Activated naive CD4-positive, alpha-beta T cell treated with anti-CD3 and anti-CD28 coated beads, Interleukin-2, amount 50 U/mL, for 16 hours (primary cell): ENCODE measurements at places on chromosomes 11 and 22.
A peak's percentile ranks its signal among the peaks of the same experiment; 100 is the strongest.

GRCh38 chr22:17647452-17647851, 8.9 kb downstream of the BCL2L13 start:
- no peak for DNase-seq

- DNase-seq = peak; percentile 22
Observed at GRCh38 chr11:9861860-9862725, 198.2 kb downstream of the SWAP70 start.

DNA sequence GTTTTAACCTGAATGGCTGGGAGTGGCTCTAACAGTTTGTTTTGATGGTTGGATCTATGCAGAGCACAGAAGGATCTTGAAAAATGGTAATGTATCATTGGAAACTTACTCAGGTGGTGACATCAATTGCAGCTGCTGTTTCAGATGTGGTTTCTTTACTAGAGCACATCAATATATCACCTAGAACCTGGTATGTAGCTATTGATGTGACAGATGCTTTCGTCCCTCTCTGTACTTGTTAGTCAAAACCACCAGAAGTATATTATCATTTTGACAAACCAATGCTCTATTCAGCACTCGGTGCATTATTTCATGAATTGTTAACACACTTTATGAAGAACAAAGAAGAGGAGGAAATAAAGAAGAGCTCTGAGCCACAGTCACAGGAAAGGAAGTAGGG, 26.6 kb upstream of the SCN3B start:
- DNase-seq = no peak

GRCh38 chr11:130103296-130103814, 33.7 kb downstream of the APLP2 start:
- DNase-seq = no peak

DNA sequence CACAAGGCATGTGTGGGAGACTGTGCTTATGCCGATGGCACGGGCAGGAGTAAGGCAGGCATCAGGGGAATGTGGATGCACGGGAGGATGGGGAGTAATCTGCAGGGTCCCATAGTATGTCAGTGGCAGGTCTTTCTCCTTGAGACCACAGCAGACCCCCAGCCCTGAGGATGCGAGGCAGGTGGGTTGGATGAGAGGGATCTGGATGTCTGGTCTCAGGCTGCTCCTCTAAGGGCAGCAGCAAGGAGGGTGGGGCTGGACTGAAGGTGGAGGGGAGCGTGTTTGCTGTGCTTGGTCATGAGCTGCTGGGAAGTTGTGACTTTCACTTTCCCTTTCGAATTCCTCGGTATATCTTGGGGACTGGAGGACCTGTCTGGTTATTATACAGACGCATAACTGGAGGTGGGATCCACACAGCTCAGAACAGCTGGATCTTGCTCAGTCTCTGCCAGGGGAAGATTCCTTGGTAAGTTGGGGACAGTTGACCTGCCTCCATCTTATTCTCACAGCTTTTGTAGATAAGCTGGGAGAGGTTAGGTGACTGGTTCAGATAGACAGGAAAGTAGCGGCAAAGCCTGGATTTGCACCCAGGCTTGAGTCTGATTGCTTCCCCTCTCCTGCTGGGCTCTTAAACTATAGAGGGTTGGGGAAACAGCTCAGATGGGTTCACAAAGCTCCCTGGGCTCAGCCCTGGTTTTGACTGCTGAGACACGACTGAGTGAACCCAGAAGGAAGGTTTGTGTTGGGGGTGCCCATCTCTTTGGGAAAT, at the start of gene APOL1:
Gene APOL1, plus strand, starts transcription at position 380 of the 769 bp plus-strand sequence. CDS start 1,823 bp downstream, outside the sequence.
- peak; percentile 50 for DNase-seq

DNA sequence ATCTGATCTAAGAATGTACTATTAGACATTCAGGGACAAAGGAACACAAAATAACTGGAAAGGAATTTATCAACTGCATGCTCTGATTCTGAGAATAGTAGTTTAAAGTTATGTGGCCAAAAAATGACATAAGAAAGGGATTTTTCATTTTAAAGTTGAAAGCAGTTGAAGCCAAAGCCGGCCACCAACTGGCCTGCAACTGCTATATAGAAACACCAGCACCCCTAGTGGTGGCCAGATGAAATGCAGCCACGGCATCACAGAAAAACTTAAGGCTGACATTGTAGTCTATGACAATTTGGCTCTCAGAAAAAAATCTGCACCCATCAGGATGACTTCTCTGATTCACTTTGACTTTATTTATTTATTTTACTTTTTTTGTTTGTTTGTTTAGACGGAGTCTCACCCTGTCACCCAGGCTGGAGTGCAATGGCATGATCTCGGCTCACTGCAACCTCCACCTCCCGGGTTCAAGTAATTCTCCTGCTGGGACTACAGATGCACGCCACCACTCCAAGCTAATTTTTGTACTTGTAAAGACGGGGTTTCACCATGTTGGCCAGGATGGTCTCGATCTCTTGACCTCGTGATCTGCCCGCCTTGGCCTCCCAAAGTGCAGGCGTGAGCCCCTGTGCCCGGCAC, 59.2 kb downstream of the SLC35F2 start:
- DNase-seq = peak; percentile 65

DNA sequence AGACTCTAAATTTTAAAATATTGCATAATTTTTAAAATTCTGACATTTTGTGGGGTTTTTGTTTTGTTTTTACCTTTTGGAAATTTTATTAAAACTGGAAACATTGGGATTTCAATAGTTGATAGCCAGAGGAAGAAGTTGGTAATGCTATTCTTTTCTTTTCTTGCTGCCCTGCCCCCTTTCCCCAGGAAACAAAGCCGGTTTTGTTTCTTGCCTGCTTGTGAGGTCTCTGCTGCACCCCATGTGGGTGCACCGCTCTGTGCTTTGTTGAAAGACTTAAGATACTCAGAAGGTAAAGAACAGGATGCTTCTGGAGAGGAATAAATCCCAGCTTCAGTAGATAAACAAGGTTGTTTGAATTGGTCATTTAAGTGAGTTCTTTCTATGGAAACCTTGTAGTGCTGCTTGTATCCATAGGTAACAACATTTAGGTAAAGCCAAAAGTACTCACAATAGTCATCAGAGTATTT, 87.5 kb downstream of the YAP1 start:
- no peak for DNase-seq

DNA sequence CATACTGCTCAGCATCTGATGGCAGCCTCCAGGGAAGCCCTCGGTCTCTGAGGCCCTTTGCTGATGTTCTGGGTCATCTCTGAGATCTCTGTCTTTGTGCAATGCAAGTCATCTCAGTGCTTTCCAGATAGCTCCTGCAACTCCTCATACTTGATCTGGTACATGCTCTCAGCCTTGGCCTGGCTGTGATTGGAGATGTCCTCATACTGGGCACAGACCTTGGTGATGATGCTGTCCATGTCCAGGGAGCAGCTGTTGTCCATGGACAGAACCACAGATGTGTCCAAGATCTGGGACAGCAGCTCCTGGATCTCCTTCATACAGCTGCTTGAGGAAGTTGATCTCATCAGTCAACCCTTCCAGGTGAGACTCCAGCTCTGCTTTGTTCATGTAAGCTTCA, 69.1 kb downstream of the SIK2 start:
- no peak for DNase-seq

GRCh38 chr22:30312053-30312452, 14.7 kb downstream of the TBC1D10A start:
- no peak for DNase-seq

DNA sequence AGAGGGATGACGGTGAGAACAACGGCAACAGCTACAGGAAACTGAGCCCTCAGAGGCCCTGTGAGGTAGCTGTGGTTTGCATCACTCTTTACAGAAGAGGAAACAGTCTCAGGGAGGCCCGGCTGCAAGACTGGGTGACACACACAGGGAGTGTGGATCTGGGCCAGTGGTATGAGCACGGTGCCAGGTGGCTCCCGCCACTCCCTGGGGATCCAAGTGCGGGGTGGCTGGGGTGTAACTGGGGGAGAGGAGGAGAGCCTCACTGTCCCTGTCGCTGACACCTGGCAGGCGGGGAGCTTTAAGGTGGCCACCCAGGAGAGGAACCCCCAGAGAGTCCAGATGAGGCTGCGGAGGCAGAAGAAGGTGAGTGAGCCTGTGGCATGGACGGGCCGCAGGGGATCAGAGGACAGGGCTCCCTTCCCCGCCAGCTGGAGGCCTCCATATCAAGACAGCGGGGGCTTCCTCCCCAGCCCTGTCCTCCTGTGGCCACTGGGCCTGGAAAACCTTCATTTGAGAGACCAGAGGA, 5.6 kb downstream of the RGL4 start:
- DNase-seq = peak; percentile 75

- DNase-seq = no peak
Observed at GRCh38 chr22:36922105-36922608, 8.7 kb downstream of the CSF2RB start.

DNA sequence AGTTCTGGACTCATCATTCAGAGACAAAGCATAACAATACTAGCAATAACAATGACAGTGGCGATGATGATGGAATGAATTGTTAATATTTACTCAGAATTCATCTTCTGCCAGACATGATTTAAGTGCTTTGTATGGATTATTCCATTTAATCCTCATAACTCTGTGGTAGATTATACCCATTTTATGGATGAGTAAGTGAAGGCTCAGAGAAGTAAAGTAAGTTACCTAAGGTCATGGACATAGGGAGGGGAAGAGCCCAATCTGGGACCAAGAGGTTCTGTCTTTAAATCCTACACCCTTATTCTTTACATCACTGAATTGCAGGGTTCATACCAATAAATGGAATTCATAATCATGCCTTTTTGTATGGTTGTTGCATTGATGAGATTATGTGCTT, 72.7 kb downstream of the MYO18B start:
- DNase-seq = no peak

DNA sequence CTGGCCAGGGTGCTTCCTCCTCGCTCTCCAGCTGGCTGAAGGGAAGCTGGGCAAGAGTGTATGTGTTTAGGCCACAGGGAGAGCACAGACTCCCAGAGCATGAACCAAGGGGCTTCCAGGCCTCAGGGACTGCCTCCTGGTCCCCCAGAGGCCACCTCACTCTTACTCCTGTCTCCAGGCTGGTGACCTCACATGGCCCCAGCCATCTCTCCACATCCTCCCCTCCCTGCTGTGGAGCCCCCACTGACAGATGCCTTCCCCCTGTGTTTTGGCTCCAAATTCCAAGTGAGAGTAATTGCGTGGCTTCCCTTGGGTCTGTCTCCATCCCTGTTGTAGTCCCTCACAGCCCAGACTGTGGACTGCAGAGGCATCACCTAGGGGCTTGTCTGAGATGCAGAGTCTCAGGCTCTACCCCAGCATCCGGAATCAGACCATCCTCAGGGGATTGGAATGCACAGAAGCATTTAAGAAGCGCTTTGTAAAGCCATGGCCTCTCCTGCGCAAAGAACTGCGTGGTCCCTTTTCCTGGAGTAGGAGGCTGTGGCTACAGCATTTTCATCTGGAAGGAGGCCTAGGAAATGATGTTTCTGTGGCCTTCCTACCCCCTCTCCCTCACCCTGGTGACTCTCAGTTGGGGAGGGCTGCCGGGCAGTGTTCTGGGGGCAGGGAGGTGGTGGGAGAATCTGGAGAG, 91.1 kb downstream of the ATXN10 start:
- DNase-seq = no peak

- DNase-seq = peak; percentile 93
Observed at GRCh38 chr22:41939981-41940831, 6.7 kb downstream of the CENPM start.

- no peak for DNase-seq
Observed at GRCh38 chr11:2849994-2850770, 35.4 kb downstream of the CDKN1C start.

DNA sequence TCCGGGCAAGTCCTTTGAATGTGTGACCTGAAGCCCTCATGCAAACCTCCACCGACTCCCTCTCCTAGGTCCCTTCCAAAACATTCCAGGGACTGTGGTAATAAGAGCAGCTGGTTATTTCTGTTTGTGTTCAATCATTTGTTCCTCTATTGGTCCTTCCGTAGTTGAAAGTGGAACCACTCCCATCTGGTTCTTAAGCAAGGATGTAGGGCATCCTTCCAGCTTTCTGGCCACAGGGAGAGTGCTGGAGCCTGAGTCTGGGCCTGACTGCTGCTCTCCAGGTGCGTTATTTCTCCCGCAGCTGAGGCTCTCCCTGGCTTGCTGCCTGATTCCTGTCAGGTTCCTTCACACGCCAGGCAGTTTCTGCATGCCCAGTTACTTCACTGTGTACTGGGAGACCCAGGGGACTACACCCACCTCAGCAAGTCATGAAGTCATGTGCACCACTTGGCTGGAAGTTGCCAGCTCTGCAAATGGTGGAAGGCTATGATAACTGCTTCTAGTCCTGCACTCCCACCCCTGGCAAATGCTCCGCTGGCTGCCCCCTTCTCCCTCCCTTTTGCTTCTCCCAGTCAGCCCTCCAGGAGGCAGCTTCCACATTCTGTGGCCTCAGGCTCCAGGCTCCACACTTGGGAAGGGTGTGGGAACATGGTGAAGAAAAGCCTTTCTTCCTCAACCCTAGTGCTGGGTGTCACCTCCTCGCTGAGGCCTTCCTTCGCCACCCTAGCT, 4.0 kb upstream of the ALX4 start:
- DNase-seq = no peak

DNA sequence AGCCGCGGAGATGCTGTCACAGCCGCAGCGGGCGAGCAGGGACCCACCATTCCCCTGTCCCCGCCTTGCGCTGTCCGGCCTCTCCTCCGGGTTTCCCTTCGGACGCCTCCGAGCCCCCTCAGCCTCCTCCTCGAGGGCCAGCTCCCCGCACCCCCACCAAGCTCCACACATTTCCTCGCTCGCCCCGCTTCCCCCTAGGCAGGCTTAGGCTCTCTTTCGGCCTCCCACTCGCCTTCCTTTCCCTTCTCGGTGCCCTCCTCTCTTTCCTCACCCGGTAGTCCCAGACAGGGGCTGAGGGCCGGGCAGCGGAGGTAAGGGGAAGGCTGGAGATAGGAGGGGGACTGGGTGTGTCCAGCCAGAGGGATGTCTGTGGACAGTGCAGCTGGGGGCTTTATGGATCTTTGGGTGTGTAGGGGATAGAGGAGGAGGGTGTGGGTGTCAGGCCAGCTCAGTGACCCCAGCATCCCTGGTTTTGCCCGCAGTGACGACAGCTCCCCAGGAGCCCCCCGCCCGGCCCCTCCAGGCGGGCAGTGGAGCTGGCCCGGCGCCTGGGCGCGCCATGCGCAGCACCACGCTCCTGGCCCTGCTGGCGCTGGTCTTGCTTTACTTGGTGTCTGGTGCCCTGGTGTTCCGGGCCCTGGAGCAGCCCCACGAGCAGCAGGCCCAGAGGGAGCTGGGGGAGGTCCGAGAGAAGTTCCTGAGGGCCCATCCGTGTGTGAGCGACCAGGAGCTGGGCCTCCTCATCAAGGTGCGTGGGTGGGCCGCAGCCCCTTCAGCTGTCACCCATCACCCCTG, 1.6 kb downstream of the KCNK4 start:
- DNase-seq = no peak

DNA sequence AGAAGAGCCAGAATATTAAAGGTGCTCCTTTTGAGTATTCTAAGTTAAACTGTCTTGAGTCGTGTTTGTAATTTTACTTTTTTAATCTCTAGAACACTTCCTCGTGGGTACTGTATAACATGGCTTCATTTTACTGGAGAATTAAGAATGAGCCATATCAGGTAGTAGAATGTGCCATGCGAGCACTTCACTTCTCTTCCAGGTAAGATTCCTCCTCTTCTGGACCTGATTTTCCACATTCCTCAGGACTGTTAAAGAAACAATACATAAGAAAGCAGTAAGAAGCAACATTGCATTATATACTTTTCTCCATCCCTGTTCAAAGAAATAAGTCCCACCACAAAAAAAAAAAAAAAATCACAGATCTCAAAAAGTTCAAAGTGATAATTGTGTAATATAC, 37.9 kb downstream of the TTC17 start:
- no peak for DNase-seq
